ENCODE measurements at places on chromosomes 7 and 10.

GRCh38 chr10:48811461-48811860 lies 126.8 kb downstream of the WDFY4 start:
- DNase-seq: no peak

GRCh38 chr7:20911081-20911480 lies 124.4 kb upstream of the SP8 start:
- no peak for DNase-seq

- DNase-seq: no peak
These were observed 243.7 kb upstream of the SP8 start for GRCh38 chr7:21030237-21030871.

- DNase-seq: no peak
These were observed 295.4 kb upstream of the KAT6B start for GRCh38 chr10:74530981-74531380.

DNA sequence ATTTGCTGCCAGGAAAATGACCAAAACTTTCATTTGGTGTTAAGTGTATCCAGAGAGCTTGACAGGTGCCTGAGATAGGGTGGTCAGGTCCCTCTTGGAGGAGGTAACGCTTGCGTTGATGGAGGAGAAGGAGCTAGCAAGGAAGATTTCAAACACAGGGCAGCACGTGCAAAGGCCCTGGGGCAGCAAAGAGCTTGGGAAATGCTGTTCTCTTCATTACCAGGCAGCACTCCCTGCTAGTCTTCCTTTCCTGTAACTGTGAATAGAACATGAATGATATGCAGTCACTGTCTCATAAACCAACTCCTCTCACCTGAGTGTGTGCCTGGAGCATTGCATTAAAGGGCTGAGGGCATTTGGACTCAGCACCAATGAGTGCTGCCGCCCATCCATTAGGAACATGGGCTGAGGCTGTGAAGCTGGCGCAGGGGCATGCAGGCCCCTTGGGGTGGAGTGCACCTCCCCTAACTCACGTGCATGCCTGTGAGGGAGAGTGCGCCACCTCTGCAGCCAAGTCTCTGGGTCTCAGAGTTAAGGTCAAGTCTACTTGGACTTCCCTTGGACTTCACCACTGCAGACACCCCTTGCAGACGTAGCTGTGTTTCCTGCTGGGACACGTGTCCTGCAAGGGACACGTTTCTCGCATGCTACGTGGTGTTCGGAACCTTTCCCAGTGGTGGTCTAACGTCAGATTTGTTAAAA lies 136.8 kb downstream of the PAXIP1 start:
- no peak for DNase-seq

GRCh38 chr7:137195996-137196395 lies 147.5 kb downstream of the PTN start:
- DNase-seq: no peak

- no peak for DNase-seq
These were observed at the start of gene OPN4 for GRCh38 chr10:86654411-86655172. Gene OPN4 (plus strand): TSS chr10:86654547. CDS start chr10:86654784, 237 bp downstream.
